Activated T-cell treated with anti-CD3 and anti-CD28 coated beads, Interleukin-2, amount 50 U/mL, for 72 hours (primary cell): ENCODE measurements at places on chromosomes 11 and 22. TPM values are rescaled to one million over a fixed set of nuclear protein-coding genes. Genes with fewer than 3 reads are reported as not detected.
A peak's percentile ranks its signal among the peaks of the same experiment; 100 is the strongest.

GRCh38 chr11:66143996-66144678 is 74.1 kb downstream of the PACS1 start:
- DNase-seq, result no peak

DNA sequence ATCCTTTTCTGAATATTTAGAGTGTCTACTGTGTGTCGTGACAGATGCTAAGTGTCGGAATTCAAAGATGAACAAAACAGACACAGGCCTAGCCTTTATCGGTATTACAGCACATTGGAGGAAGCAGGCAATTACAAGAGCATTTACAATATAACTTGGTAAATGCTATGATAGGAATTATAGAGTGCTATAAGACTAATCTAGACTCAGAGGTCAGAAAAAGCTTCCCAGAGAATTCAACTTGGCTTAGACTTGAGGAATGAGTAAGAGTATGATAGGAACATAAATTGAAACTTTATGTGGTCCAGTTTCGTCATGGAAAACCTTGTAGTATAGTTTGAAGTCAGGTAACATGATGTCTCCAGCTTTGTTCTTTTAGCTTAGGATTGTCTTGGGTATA is 395.7 kb upstream of the FAT3 start:
- no peak for DNase-seq

GRCh38 chr11:85945296-85945695 is 90.1 kb downstream of the CCDC83 start:
- no peak for DNase-seq

DNA sequence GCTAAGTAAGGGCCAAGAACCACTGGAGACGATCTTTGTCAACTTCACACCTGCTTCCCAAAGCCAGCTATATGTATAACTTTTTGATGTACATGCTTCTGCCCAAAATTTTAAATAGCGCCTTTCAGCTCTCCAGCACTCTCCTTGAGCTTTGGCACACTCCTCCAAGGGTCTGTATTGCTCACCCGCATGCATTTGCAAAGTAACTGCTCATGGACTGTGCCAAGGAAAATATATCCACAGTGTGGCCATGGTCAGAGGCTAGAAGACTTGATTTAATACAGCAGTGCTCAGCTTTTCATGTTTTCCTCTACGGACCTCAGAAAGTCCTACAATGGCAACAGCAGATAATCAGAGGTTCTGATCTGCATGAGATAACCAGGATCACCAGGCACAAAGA is 550.1 kb downstream of the SOX6 start:
- DNase-seq, result no peak

DNA sequence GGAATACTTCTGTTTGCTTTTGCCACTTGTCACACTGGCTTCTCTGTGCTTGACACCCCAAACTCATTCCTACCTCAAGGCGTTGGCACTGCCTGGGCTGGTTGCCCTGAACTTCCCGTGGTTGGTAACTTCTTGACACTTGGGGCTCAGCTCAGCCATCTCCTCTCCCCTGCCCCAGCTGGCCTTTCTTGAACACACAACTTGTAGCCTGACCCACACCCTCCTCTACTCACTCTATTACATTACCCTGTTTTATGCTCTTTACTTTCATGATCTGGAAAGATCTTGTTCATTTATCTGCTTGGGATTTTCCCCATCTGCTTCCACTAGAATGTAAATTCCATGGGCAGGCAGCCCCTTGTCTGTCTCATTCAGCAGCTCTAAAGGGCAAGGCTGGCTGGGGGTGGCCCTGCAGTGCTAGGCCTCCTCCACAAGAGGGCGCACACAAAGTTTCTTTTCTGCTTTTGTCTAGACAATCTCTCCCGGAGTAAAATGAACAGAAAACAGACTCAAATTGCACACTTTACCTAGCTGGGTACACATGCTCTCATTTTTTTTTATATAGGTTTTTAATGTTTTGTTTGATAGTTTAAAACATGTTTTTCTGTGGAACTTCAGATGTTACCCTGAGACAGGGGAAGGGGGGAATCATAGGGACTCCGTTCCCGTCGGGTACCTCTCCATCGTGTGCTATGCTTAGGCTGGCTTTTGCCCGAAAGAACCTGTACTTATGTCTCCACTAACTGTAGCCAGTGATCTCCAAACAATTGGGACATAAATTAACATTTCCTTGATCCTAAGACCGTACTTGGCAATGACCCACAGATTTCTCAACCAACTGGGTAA is 16.4 kb upstream of the MRGPRX2 start:
- DNase-seq, result peak; percentile 71

GRCh38 chr22:17871726-17872458 is 97.6 kb upstream of the BID start:
- no peak for DNase-seq

- DNase-seq, result no peak
These were observed 18.9 kb downstream of the CASP5 start for GRCh38 chr11:105004021-105004420.

DNA sequence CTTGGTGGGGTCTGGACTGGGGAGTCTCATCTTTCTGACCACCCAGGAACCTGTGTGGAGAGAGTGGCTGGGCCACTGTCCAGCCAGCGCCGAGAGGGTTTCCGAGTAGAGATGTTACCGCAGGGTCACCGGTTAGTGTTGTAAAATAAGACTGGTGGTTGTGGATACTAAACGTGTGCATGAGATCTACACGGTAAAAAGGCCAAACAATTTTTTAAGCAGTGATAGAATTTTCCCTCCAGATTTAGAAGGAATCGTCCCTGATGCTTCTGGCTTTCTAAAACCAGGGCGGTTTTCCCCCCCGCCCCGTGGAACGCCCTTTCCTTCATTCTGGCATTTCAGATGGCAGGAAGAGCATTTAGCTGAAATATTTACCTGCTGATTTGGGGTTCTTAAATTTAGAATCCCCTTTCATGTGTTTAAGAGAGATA is 72.6 kb upstream of the PPARA start:
- DNase-seq, result no peak

DNA sequence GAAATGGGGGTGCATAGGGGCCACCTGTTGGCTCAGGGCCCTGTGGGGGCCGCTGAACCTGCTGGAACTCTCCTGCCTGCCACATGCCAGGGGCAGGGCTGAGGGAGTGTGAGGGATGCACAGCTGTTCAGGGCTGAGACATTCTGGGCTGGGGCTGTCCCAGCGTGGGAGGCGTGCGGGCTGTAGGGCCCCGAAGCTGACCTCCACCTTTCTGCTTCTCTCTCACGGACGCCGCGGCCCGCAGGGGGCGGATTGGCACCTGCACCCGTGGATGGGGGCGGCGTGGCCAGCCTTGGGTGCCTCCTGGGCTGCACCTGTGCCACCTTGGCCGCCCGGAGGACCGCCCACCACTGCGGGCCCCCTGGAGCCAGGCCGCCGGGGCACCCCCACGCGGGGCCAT is 4.1 kb downstream of the CCDC188 start:
- no peak for DNase-seq

DNA sequence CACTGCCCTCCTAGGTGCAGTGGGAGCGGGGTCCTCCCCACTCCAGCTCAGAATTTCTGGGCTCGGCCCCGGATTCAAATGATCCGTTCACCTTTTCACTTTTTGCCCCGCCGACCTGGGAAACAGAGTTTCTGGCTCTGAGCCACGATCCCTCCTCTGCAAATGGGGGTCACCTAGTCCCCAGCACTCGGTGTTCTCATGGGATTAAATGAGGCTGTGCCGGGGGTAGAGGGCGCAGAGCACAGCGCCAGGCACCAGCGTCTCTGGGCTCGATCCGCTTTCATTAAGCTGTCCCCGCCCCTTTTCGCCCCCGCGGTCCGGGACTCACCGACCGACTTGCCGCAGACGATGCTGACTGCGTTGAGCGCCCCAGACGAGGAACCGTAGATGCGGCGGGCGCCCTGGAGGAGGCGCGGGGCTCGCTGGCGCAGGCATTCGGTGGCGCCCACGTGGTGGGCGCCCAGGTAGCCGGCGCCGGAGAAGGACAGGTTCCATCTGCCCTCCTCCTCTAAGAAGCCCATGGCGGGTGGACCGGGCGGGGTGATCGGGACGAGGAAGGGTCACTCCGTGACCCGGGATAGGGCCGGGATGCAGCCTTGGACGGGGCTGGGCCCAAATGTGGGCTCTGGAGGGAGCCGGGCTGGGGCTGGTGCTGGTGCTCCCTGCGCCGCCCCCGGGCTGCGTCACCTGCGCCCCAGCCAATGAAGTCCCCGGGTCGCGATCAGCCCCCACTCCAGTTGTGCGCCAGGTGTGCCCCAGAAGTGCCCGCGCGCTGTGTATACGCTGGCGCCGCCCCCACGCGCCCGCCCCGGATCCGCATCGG is at the start of gene PNPLA5:
Gene PNPLA5, minus strand, starts transcription at position 654 of the 823 bp plus-strand sequence. Its CDS starts 133 bp downstream, at position 521.
- DNase-seq, result peak; percentile 38

PICK1 gene
- total RNA-seq, result 21.2 TPM

POTEH gene
- not detected for total RNA-seq

SLC37A4 gene
- 35.8 TPM for total RNA-seq
